ENCODE measurements at places on chromosomes 11 and 22. TPM values are rescaled to one million over a fixed set of nuclear protein-coding genes. Genes with fewer than 3 reads are reported as not detected.

DNA sequence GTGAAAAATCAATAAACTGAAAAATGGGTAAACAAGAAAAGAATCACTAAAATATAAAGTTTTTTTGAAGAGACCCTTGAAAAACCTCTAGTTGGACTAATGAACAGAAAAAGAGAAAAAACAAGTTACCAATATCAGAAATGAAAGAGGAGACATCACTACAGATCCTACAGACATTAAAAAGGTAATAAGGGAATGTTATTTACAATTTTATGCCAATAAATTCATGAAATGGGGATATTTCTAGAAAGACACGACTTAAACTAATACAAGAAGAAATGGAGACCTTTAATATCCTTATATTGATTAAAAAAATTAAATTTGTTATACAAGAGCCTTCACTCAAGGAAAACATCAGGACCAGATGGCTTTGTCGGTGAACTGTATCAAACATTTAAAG, 109.4 kb downstream of the TBC1D22A start:
- DNase-seq = no peak

GRCh38 chr11:123302751-123303195, 107.7 kb upstream of the CLMP start:
- no peak for DNase-seq

GRCh38 chr22:32309585-32310251, 47.9 kb upstream of the RFPL3 start:
- DNase-seq = no peak

DNA sequence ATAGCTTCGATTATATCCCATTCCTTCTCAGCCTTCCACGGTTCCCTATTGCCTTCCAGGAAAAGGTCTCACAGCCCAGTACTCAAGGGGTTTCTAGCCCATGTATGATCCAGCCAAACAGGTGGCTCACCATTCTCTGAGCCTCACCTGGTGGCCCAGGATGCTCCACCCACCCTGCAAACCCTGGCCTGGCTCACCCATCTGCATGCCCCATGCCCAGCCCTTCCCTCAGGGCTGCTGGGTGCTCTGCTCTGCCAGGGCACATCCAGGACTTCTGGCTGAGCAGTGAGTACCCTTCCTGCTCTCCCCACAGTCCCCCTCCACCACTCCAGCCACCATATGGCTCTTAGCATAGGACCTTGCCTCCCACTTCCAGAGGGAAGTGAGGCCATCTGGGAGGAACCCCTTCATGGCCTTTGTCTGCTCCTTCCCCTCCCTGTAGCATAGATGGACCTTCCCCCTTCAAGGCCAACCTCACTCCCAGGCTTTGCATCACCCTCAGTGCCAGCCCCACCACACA, 5.8 kb upstream of the RCOR2 start:
- DNase-seq = no peak

Gene CABP4
- 2.6 TPM for total RNA-seq
